ENCODE measurements at places on chromosomes 2 and 18.

- no peak for DNase-seq
These were observed 24.3 kb upstream of the VIT start for GRCh38 chr2:36672199-36672598.

DNA sequence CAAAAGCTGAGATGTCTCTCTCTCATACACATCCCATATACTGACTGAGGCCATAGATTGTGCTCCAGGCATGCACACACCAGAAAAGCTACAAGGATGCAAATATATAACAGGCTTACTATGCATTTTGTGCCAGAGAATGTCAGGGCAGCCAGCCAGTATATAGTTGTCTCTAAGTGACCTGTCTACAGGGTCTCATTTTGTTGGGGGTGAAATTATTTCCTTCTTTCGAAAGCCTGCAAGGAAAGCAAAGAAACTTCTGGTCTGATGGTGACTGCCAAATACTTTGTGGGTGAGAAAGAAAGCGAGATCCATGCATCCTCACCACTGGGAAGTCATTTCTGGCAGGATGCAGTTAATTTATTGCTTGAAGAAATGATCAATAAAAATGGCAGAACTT, 70.2 kb downstream of the CDCA7 start:
- DNase-seq = no peak

GRCh38 chr2:28577791-28578680, 82.2 kb downstream of the PLB1 start:
- no peak for DNase-seq

GRCh38 chr2:27992787-27993401, 102.4 kb downstream of the BABAM2 start:
- no peak for DNase-seq

- no peak for DNase-seq
These were observed 246.4 kb upstream of the PXDN start for GRCh38 chr2:1990724-1991123.

- no peak for DNase-seq
These were observed 151.6 kb downstream of the PTGR3 start for GRCh38 chr18:75057169-75057960.

GRCh38 chr2:227472265-227473121, 537 bp downstream of the AGFG1 start:
- DNase-seq = peak; percentile 46

DNA sequence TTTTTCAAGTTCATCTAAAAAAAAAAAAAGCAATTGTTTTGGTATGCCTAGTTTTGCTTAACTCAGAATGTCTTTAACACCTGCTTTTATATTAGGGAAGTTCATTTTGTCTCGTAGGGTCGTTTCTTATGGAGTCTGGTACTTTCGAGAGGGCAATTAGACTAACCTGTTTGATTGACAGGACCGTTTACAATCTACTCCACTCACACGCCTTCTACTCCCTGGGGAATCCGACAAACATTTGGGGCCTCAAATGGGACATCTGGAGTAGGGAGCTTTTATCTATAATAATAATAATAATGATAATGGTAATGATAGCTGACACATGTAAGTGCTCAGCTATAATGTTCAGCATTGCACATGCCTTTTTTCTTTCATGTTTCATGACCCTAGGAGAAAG, 261.6 kb upstream of the RASGRP3 start:
- no peak for DNase-seq

- DNase-seq = no peak
These were observed 927.3 kb upstream of the CDH2 start for GRCh38 chr18:29104227-29104626.

GRCh38 chr18:63161761-63162195, 157.8 kb downstream of the BCL2 start:
- peak; percentile 82 for DNase-seq

- DNase-seq = no peak
These were observed 112.1 kb downstream of the RND3 start for GRCh38 chr2:150375333-150375732.

DNA sequence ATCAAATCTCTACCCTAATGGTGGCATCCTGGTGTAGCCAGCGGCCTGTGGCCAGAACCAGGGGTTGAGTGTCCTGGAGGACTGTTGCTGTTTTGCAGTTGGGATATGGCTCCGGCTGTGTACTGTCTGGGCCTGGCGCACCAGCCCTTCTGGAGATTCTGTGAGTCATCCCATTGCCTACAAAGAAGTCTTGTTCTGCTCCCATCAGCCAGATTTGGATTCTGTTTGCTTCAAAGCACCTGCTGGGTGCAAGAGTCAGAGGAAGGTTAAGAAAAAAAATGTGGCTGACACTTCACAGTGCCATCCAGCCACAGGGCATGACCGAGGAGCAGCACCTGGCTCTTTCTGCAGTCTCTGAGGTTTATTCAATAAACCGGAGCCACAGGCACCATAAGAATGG, 41.0 kb upstream of the ASAP2 start:
- no peak for DNase-seq

DNA sequence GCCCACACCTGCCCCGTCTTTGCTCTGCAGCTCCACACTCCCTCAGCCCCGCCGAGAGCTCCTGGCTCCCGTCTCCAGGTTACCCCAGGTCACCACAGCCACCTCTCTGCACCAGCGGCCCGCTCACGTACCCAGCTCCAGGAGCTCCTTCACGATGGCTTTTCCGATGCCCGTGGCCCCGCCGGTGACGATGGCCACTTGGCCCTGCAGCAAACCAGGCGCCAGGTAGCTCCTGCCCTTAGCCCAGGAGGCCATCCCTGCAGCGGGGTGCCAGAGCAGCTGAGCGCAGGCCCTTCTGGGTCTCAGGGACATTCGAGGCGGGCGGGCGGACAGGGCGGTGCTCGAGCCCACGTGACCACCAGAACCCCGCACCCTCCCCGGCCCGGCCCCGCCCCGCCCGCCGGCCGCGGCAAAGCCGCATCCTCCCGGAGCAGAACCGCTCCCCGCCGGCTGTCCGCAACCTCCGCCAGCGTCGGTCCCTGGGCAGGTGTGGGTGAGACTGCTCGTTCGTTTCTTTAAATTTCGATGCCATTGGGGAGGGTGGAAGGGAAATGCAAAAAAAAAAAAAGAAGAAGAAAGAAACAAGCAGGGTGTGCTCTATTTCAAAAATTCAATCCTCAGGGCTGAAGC, at the start of the genes PECR and TMEM169:
TSS of gene PECR (minus strand) at position 323 of the 630 bp plus-strand sequence. CDS start at position 255, 68 bp downstream.
TSS of gene TMEM169 (plus strand) at position 433 of the 630 bp plus-strand sequence. CDS start 14,045 bp downstream, outside the sequence.
- peak; percentile 65 for DNase-seq

DNA sequence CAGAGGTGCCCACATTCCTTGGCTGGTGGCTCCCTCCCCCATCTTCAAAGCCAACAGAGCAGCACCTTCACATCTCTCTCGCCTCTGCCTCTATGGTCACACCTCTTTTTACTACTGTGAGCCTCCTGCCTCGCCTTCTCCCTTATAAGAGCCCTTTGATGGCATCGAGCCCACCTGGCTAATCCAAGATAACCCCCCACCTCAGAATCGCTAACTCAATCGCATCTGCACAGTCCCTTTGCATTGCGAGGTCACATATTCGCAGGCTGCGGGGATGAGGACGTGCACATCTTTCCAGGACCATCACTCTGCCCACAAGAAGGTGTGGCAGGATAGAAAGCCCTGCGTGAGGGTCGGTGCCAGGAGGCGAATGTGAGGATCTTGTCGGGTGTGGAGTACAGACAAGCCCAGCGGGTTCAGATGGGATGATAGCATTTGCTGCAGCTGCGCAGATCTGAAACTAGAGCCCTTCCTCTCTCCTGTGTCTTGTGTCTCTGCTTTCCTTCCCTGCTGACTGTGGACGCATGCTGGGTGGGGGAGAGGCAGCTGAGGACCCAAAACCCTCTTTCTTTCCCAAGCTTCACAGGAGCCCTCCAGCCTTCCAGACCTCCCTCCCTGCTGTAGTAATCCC, 148.3 kb upstream of the HDAC4 start:
- DNase-seq = no peak

DNA sequence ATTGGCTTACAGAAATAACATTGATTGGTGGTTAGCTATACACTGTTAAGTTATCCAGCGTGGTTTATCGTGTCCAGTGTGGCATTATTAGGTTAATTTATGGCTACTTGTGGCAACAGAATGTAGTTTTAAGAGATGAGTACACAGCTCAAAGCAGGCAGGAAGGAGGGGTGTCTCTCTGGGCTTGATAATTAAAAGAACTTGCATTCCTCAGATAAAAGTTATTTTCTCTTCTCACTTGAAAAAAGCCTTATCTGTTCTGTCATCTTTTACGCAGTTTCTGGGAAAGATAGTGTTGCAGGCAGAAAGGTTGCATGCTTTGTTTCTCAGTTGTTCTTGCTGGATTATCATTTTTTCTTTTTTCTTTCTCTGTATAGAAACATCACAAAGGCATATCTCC, 154.4 kb upstream of the COL3A1 start:
- no peak for DNase-seq

GRCh38 chr2:2472881-2473280, 141.8 kb upstream of the MYT1L start:
- no peak for DNase-seq

- DNase-seq = no peak
These were observed 76.5 kb downstream of the HNRNPLL start for GRCh38 chr2:38526195-38526594.

DNA sequence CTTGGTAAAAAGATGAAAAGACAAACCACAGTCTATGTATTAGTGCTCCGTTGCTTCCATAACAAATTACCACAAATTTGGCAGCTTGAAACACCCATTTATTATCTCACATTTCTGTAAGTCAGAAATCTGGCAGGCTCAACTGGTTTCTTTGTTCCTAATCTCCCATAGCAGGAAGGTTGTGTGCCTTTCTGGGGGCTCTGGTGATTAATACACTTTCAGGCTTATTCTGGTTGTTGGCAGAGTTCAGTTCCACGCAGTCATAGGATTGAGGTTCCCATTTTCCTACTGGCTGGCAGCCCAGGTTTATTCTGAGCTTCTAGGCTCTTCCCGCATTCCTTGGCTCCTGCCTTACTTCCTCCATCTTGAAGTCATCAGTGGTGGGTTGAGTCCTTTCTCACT, 189.3 kb downstream of the ANAPC1 start:
- no peak for DNase-seq

DNA sequence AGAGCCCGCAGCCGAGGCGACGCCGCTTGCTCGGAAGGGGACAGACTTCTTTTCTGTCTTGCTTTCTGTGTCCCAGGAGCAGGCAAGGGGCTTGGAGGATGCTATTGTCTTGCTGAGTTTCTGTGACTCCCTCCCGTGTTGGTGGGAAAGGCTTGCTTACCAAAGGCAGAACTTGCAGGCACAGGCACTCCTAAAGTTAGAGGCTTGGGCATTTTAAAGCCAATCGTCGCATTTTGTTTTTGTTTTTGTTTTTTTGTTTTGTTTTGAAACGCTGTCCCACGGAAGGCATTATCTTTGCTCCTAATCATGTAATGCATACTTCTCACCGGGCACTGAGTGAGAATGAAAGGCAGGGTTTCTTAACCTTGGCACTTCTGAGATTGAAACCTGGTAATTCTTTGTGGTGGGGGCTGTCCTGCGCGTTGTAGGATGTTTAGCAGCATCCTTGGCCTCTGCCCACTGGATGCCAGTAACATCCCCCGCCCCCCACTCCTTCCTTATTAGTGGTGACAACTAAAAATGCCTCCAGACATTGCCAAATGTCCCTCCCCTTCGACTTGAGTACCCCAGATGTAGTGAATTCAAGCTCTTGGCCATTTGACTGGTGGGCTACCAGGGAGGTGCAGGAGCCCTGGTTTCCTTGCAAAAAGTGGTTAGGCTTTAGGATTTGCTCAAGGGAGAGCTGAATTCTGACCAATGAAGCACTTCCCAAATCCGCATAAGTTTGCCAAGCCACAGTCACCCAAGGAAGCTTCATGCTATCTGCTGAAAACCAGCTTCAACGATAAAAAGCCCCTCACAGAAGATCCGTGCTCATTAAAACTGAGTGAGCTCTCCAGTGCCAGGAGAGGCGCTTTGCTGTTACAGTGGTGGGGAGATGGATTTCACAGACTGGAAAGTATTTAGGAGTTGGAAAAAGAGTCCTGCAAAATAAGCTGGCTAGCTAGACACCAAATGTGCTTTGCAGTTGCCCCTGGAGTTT, 1.2 kb downstream of the ANTXR1 start:
- no peak for DNase-seq

DNA sequence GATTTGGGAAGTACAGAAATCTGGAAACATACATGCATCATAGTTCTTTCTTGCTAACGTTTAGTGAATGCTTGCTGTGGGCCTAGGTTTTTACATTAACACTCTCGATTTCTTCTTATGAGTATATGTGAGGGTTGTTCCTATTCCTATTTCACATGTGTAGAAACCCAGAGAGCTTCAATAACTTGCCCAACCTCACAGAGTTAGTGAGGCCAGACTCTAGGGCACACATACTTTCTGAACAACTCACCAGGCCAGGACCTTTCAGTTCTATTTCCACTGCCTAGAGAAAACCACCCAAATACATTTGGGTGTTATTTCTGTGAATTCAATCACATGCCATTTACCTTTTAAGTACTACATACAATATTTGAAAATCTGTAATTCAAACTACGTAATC, 8.2 kb upstream of the KCTD1 start:
- no peak for DNase-seq

- no peak for DNase-seq
These were observed 161.7 kb downstream of the INSIG2 start for GRCh38 chr2:118250001-118250400.

GRCh38 chr18:35197296-35197695, 43.5 kb upstream of the ZNF397 start:
- DNase-seq = no peak

GRCh38 chr2:167279810-167280209, 391.5 kb downstream of the XIRP2 start:
- no peak for DNase-seq

- no peak for DNase-seq
These were observed 1.8 kb downstream of the RFTN2 start for GRCh38 chr2:197673606-197674005.

DNA sequence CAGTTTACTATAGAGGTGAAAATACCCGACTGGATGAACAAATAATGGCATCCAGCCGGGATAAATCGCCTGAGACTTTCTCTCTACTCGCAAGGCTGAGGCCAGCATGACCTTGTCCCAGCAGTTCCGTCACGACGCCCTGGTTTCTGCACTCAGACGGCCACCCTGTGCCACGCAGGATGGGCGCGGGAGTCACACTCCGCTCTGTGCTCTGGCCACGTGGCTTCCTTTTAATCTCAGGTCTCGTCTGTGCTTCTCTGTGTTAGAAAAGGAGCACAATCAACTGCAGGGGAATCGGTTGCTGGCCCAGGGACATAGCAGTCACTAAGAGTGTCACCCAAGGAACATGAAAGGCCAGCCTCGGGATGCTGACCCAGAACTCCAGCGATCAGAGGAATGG, 194.7 kb upstream of the PXDN start:
- DNase-seq = no peak

DNA sequence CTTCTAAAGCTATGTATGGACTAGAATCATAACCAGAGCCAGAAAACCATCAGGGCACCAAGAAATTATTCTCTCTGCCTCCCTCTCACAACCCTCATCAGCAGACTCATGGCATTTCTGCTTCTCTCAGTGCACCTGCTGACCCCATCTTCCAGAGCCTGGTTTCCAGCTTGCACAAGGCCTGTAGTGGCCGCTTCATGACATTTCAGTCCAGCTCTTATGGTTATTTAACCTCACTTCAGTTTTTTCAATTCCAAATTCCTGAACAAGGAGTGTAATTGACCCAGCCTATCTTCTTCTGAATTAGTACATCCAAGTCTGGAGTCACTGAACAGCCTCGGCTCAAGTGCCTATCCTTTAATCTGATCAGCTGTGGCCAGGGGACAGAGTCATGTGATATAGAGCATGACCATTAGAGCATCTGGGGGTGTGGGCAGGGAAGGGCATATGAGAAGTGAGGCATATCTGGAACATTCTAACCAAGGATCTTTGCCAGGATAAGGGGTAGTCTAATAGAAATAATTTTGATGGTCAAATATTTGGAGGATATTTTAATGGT, 97.2 kb upstream of the TMEM17 start:
- no peak for DNase-seq

- DNase-seq = no peak
These were observed 140.6 kb downstream of the VAPA start for GRCh38 chr18:10054366-10054765.

GRCh38 chr2:144833075-144833637, 313.2 kb upstream of the ZEB2 start:
- no peak for DNase-seq

Data from CD4-positive, alpha-beta T cell treated with Interferon gamma for 1 hour (primary cell).